ENCODE measurements at places on chromosomes 11 and 22. TPM values are rescaled to one million over a fixed set of nuclear protein-coding genes. Genes with fewer than 3 reads are reported as not detected.

The FXYD6 gene
- 0.46 TPM for total RNA-seq

GRCh38 chr11:66322732-66323427, 6.0 kb upstream of the CD248 start:
- H3K36me3 ChIP-seq = no peaks in the 10 kb centered on the region
- H3K4me1 ChIP-seq = peaks cover 43% of the 10 kb centered on the region
- no peak overlapping the region for H3K4me3 ChIP-seq

DNA sequence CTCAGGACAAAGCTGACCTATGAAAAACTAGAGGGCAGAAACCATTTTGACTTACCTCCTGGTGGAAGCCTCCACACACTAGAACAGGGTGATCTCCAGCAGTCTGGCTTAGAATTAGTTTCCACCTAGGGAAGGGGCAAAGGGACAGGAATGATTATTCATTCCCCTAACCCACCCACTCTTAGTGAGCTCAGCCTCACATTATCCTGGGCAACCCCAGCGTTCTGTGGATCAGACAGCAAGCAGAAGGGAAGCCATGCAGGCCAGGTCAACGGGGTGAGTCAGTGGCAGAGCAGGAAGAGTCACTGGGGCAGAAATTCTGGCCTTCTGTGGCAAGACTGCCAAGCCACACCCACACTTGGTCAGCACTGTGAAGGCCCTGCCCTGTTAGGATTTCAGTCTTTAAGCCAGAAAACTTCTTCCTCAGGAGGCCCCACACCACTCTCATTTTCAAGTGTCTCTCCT, 10.5 kb downstream of the NUMA1 start:
- no peaks in the 10 kb centered on the region for H3K27me3 ChIP-seq
- DNase-seq = peak; percentile 22
- peaks cover 46% of the 10 kb centered on the region for H3K4me1 ChIP-seq
- H3K4me3 ChIP-seq = no peak overlapping the region

- DNase-seq = no peak
- H3K27me3 ChIP-seq = no peaks in the 10 kb centered on the region
- peaks cover 66% of the 10 kb centered on the region for H3K4me1 ChIP-seq
- no peak overlapping the region for H3K27ac ChIP-seq
- H3K36me3 ChIP-seq = no peaks in the 10 kb centered on the region
- H3K4me3 ChIP-seq = no peak overlapping the region
Measured at GRCh38 chr22:29914991-29915533, 32.1 kb downstream of the MTMR3 start.

The CRYBB2 gene
- total RNA-seq = 0.23 TPM

DNA sequence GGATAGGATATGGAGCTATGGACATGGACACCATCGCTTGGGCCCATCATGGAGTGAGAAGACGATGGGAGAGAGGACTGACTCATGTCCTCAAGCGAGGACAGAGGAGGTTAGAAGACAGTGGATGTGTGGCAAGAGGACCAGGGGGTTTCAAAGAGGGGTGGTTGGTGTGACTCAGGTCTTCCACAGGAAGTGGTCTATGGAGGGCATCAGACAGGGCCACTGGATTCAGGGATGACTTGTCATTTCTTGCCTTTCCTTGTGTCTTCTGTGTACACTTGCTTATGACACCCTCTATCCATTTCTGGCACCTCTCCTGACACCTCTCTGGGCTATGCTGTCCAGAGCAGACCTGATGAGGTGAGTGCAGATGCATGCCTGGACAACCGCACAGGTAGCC, 115.4 kb downstream of the OSBP2 start:
- H3K27me3 ChIP-seq = peaks cover 3% of the 10 kb centered on the region
- no peak overlapping the region for H3K27ac ChIP-seq
- H3K4me1 ChIP-seq = no peaks in the 10 kb centered on the region
- no peaks in the 10 kb centered on the region for H3K36me3 ChIP-seq
- no peak for DNase-seq

The OR5B21 gene
- 0.33 TPM for total RNA-seq

Measured in activated CD4-positive, alpha-beta T cell treated with anti-CD3 and anti-CD28 coated beads for 36 hours (primary cell).